ENCODE measurements at places on chromosomes 7 and 10.

DNA sequence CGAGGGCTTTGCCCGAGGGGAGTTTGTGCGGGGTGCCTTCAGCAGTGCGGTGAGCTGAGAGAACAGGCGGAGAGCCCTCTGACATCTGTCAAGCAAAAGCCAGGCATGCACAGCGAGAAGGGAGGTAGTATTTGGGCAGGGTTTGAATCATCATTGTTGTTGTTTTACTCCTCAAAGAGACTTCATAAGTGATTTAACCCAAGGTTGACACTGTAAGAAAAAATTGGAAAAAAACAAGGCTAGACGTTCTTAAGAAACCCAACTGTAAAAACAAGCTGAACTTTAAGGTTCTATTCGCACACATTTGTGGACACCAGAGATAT is 1.3 kb downstream of the ADAM22 start:
- DNase-seq: no peak

GRCh38 chr7:83876593-83876992 is 227.7 kb upstream of the SEMA3E start:
- no peak for DNase-seq

GRCh38 chr7:191105-191980 is 1.0 kb upstream of the FAM20C start:
- no peak for DNase-seq

DNA sequence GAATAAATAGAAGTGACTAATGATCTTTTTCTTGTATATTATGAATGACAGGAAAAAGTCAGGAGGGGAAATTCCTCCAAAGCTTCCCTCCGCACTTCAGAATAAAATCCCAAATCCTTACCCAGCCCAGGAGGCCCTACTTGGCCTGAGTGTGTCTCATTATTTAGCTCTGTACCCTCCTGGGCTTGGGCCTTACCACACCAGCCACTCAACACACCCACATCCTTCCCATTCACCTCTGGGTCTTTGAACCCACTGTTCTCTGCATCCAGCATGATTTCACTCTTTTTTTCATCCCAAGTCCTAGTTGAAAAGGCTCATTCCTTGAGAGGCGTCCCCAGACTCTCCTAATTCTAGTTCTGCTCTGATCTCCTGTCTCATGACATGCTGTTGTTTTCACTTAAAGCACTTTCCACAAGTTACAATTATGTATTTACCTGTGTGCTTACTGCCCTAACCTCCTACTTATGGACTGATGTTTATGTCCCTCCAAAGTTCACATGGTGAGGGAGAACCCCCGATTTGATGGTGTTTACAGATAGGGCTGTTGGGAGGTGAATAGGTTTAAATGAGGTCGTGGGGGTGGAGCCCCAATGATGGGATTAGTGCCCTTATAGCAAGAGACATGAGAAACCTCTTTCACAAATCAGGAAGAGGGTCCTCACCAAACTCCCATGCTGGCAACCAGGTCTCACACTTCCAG is 6.4 kb downstream of the NOD1 start:
- no peak for DNase-seq

DNA sequence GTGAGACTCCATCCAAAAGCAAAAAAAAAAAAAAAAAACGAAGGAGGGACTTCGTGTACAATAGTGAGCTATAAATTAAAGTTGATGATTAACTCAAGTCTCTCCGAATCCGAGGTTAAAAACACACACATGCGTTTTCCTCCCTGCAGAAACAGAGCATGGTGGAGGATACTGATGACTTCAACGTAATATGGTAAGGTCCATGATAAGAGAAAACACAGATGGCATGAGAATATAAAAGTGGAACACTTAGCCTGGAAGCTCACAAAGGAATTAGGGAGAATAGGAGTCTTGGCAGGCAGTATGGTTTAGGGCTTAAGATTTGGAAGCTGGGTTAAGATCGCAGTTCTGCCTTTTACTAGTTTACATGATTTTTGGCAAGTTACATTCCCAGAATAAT is 20.1 kb upstream of the GSTK1 start:
- DNase-seq: no peak

GRCh38 chr7:107387128-107387527 is 82.7 kb upstream of the GPR22 start:
- peak; percentile 64 for DNase-seq

GRCh38 chr7:30041526-30042269 is 13.5 kb downstream of the PLEKHA8 start:
- DNase-seq: no peak

DNA sequence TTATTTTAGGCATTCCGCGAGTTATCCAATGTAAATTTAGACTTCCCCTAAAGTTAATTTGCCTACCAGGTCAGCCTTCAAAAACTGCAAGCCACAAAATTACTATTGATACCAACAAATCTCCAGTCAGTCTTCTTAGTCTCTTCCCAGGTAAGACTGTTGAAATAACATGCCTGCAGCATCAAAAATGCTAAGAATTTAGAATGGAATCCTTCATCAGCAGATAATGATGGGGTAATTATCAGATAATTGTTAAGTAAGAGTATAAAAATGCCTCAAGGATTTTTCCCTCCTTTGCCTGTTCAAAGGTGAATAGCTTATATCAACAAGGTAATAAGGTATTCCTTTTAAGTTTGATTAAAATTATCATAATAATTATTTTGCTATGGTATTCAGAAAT is 228.5 kb downstream of the BBS9 start:
- DNase-seq: no peak

GRCh38 chr7:84823530-84823929 is 363.3 kb downstream of the SEMA3D start:
- no peak for DNase-seq

GRCh38 chr7:26664735-26665416 is 199.5 kb downstream of the SKAP2 start:
- DNase-seq: peak; percentile 49

- DNase-seq: no peak
Observed at GRCh38 chr10:89522463-89522862, 12.9 kb downstream of the SLC16A12 start.

DNA sequence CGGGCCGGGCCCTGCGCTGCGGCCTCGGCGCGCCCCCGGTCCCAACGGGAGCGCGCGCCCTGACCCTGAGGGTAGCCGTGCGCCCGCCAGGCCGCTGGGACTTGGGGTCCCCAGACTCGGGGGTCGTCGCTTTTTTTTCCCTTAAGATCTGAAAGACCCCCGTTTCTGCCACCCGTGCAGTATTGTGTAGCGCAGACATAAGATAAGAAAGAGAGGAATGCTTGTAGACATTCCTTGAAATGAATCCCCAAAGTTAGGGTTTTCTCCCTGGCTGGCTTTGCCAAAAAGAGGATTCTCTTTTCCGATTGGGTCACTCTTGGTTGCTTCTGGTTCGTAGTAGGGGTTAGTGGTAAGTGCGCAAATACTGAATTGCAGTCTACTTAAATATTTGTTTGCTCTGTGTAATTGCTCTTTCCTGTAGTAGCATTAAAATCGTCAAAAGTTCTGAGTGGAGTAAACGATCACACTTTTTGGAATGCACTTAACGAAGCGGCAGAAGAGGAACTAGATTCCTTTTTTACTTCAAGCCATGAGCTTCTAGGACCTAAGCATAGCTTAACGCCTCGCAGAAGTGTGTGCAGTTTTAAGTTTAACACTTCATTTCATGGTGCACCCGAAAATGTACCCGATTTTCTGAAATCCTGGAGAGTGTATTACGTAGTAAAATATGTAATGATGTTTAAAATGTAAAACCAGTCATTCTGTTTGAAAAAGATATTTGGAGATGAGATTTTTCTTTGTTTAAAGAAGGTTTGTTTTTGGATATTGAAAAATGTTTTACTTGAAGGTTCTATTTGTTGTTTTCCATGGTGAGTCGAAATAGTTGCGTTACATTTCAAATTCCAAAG is 1.3 kb downstream of the CUL1 start:
- DNase-seq: no peak

- DNase-seq: peak; percentile 87
Observed at GRCh38 chr10:12195603-12196506, at the start of the genes CDC123 and NUDT5. TSS of gene CDC123 (plus strand) at chr10:12196188. CDS start at chr10:12196246, 58 bp downstream. TSS of gene NUDT5 (minus strand) at chr10:12195891. CDS start at chr10:12186291, 9,600 bp downstream.

- no peak for DNase-seq
Observed at GRCh38 chr10:113496111-113497109, 56.4 kb upstream of the HABP2 start.

- DNase-seq: no peak
Observed at GRCh38 chr7:117200786-117201458, 121.9 kb downstream of the WNT2 start.

GRCh38 chr7:39987641-39988347 is 37.7 kb downstream of the CDK13 start:
- no peak for DNase-seq

DNA sequence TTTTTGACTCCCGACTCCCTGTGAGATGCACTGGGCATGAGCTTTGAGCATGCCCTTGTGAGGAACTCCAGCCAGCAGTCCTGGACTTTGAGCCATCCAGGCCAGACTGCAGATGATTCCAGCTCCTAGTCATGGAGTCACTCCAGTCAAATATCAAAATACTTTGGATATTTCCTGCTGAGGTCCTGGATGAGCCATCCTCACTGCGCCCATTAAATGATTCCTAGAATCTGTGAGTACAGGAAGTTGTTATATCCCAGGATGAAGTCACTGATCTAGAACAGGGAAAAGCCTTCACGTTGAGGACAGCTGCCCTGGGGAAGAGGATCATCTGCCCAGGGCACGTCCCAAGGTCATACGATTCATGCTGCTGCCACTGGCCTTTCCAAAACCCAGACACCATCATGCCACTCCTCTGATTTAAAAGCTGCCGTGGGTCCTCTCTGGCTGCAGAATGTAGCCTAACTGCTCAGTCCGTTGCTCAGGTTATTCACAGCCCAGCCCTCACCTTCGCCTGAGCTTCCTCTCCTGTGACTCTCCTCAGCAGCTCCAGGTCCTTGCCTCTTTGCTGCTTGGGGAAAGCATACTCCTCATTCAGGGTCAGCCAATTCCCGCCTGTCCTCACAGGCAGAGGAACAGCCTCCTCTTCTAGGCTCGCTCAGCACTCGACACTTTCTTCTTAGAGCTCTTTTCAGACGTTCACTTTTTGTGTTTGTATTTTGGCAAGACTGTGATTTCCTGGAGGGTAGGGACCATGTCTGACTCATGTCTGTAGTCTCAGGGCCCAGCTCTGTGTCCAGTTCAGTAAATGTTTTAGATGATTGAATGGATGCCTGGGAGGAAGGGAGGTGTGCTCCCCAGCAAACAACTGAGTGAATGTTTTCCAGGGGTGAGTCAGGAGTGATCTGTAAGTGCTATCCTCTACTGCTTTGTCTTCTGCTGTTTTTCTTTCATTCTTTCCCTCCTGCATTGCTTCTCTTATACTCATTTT is 157.8 kb downstream of the SNX10 start:
- DNase-seq: no peak

GRCh38 chr10:117921421-117921820 is 125.3 kb downstream of the RAB11FIP2 start:
- no peak for DNase-seq

All from ureter (tissue), 1 donor.